Activated naive CD4-positive, alpha-beta T cell treated with Interleukin-2 at 50 U/mL for 16 hours (primary cell): ENCODE measurements at places on chromosomes 2 and 18.

DNA sequence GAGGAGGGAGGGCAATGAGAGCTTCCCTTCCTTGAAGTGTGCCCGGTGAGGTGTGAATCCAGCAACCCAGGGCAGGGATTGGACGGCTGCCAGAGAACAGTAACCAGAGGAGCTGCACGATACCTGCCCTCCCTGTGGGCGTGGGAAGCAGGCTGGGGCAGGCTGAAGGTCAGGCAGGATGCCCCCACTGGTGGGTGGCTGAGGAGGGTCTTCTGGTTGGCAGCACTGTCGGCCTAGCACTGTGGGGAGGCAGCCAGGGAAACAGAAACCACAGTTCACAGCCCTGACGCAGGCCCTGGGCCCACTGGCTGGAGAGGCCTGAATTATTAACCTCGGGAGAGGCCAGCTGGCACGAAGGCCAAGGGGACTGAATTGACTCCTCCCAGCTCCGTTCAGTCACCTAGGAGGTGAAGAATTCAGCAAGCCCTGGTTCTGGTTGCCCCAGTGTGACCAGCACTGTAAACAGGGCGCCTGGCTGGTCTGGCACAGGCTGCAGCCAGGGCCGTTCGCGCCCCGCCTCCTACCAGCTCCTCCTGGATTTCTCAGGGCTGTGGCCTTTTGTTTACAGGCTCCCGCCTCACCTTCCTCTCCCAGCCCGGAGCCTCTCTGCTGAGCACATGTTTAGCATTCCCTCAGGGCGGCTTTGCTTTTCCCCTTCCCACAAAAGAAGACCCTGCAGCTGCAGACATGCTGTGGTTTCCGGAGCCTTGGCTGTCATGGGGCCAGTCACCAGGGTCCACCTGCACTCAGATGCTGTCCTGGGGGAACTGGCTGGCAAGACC lies 97.8 kb downstream of the B3GNT2 start:
- DNase-seq: no peak

GRCh38 chr2:237962432-237963084 lies 4.3 kb upstream of the UBE2F start:
- no peak for DNase-seq

GRCh38 chr18:40380686-40381439 lies 1574.2 kb upstream of the PIK3C3 start:
- no peak for DNase-seq

DNA sequence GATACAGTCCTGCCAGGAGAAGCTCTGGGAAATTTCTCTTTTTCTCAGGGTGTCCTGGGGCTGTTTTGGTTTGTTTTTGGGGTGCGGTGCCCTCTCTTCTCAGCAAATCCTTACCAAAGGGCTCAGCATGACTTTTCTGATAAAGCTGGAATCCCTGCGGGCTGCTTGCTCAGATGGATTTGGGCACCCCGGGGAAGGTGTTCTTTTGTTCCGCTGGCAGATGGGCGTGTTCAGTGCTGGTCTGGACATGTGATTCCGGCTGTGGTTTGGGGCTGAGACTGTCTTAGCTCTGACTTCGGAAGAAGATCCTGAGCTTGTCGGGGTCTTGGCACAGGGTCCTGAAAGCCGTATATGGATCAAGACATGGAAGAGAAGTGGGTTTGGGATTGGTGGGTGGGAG lies 134.2 kb upstream of the SPRED2 start:
- DNase-seq: no peak

- no peak for DNase-seq
Measured at GRCh38 chr2:72998234-72998651, 73.3 kb downstream of the SFXN5 start.

GRCh38 chr18:6203791-6204190 lies 210.9 kb downstream of the L3MBTL4 start:
- DNase-seq: no peak

GRCh38 chr2:156436497-156437085 lies 412 bp downstream of the GPD2 start:
- peak; percentile 26 for DNase-seq

GRCh38 chr2:217162533-217162932 lies 302.7 kb upstream of the TNP1 start:
- DNase-seq: no peak

DNA sequence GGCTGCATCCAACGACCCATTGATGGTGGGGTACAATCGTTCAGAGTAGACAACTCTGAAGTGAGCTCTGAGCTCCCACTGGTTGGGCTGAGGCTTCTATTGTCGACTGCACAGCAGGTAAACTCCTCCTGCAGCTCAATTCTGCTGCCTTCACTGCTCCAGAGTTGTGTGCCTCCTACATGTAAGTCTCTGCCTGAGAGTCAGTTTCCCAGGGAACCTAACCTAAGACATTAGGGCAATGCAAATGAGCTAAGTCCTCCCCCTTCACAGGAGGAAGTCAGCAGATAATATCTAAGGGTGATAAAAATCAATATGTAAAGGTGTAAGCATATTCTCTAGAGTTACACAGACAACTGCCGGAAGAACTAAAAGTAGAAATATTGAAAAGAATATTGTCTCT lies 22.5 kb upstream of the ACYP2 start:
- no peak for DNase-seq

GRCh38 chr2:161134547-161135518 lies 25.4 kb upstream of the TANK start:
- DNase-seq: no peak

DNA sequence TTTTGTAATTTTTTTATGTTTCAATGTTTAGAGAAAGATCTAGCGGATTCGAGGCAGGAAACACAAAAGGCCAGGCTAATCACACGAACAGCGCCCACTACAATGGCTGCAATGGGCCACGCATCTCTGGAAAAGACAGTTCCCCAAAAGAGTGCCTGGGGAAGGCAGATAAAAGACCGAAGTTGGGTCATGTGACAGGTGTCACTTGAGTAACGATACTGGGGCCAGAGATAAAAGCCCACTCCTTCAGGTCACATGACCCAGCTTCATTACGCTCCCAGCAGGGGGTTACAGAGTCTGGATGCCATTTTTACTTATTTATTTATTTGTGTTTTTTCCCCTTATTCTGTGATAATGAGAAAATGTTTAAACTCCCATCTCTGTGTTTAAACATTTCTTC lies 95.4 kb downstream of the CDK15 start:
- DNase-seq: no peak

GRCh38 chr18:5974696-5975095 lies 79.4 kb upstream of the TMEM200C start:
- DNase-seq: no peak

GRCh38 chr2:108536133-108536780 lies 2.0 kb downstream of the LIMS1 start:
- no peak for DNase-seq

GRCh38 chr2:15905986-15906491 lies 34.3 kb upstream of the MYCN start:
- DNase-seq: no peak

- DNase-seq: no peak
Measured at GRCh38 chr2:190819840-190820301, 60.8 kb upstream of the GLS start.

- no peak for DNase-seq
Measured at GRCh38 chr2:203645831-203646230, 60.6 kb upstream of the CD28 start.

GRCh38 chr2:170937709-170938379 lies 8.8 kb downstream of the GORASP2 start:
- no peak for DNase-seq

DNA sequence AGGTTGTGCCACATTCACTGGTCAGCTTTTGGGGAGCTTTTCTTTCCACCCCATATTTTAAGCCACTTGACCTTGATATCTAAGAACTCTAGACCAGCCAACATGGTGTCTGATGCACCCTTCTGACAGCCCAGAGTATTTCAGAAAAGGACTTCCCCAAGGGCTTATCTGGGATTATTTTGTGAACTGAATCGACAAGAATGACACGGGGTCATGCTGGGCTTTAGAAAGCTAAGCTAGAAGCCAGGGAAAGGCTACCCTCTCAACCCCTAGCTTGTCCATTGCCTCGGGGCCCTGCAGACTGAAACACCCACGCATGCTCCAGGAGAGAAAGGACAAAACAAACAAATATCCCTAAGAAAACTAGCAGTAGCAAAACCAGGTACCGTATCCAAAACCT lies 16.0 kb downstream of the SLC4A5 start:
- DNase-seq: no peak

GRCh38 chr2:183709829-183710228 lies 585.6 kb downstream of the NUP35 start:
- DNase-seq: no peak

- DNase-seq: no peak
Measured at GRCh38 chr2:1664698-1665097, 79.6 kb downstream of the PXDN start.

DNA sequence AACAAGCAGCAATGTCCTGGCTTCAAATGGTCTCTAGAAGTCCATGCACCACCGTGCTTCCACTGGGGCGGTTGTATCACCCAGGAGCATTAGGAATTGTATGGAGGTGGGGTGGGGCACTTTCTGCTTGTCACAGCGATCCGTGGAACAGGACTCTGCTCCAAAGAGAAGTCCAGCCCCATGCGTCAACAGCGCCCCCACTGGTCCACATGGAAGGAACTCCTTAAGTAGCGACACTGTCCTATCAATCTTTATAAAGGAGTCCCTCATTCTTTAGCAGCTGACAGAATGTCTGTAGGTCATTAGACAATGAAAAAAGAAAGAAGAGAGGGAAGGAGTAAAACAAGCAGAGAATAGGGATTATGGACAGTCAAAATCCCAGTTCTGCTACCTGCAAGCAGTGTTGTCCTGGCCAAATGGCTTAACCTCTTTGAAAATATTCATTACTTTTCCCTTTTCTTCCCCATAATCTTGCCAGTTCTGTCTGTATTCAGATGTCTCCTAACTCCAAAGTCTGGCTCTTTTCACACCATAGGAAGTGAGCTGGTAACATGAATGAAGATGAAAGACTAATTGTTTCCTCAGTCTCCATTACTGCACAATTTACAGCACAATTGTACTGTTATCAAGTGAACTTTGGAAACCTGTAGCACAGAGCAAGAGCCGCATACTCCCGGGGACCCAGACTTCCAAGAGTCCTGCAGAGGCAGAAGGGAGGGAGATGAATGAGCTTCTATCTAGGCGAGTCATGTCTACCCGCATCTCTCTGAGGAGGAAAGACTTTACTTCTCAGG lies 9.9 kb downstream of the NFE2L2 start:
- DNase-seq: no peak

- DNase-seq: no peak
Measured at GRCh38 chr2:127638361-127639110, 7.4 kb upstream of the GPR17 start.

- DNase-seq: peak; percentile 39
Measured at GRCh38 chr18:12857215-12857905, 26.7 kb downstream of the PTPN2 start.

GRCh38 chr2:57842531-57842930 lies 204.1 kb upstream of the VRK2 start:
- no peak for DNase-seq

GRCh38 chr2:182817558-182817957 lies 48.9 kb downstream of the FRZB start:
- DNase-seq: no peak

DNA sequence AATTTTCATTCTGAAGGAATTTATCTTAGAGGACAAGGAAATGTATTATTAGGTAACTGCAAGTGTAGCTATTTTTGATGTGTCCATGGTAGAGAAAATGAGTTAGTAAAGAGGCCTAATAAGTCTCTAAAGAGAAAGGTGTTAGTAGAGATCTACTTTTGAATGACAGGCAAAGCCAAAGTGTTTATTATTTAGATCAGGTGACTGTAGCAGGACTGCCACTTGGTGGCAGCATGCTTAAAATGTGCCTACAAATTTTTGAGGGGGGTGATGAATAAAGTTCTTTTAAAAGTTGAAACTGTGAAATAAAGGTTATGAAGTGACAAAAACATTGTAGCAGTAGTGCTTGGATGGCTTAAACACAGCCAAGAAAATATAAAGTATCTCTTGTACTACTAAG lies 421.5 kb upstream of the MEIS1 start:
- no peak for DNase-seq

DNA sequence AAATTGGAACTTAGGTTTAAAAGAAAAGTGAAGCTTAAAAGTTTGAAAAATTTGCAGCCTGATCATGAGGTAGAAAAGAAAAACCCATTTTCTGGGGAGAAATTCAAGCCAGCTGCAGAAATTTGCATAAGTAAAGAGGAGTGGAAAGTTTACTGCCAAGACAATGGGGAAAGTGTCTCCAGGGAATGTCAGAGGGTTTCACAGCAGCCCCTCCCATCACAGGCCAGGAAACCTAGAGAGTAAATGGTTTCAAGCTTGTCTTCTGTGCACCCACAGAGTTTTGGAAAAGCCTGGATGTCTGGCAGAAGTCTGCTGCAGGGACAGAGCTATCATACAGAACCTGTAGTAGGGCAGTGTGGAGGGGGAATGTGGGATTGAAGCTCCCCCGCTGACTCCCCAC lies 254.0 kb upstream of the FSIP2 start:
- DNase-seq: no peak

GRCh38 chr2:191385416-191386160 lies 140.4 kb downstream of the MYO1B start:
- DNase-seq: no peak

DNA sequence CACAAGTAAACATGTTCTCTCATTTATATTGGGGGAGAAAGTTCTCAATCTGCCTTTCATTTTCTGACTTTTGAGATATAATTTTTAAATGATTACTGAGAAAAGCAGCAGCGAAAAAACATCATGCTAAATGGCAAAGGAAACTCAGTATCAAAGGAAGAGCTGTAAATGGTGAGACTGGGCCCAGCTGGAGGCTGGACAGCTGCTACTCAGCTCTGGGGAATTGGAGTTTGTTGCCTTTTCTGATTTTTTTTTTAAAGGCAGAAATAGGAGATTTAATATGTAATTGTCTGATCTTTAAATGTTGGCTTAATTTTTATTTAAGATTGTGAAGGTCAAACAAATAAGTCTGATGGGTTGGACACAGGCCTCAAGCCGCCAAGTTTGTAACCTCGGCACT lies 137.1 kb upstream of the TACR1 start:
- DNase-seq: no peak

DNA sequence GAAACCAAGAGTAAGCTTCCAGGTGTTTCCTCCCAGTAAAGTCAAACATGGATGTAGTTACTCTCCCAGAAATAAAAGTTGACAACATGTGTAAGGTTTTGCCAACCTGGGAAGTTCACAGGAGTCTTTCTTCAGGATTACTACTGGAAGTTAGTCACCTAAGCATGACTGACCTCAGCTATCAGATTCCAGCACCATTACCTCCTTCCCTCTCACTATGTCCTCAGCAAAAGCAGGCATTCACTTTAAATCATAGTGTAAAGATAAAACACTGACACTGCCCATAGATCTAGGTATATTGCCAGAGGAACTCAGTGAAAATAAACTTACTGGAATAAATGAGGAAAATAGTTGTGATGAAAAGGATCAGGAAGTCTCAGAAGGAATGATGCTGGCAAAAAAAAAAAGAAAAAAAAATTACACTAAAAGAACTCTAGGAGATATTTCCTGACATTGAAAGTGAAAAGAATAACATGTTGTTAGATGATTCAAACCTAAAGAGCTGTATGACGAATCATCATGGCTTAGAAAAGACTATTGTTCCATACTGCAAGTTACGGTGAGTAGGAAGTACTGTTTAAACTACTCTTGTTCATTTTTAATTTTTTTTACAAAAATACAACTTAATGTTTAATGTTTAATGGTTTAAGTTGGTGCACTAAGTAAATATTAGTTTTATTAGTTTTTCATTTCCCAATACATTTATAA lies 484.5 kb upstream of the ZNF804A start:
- DNase-seq: no peak
